ENCODE measurements at places on chromosomes 7 and 10.
A peak's percentile ranks its signal among the peaks of the same experiment; 100 is the strongest.

GRCh38 chr10:18473424-18474117 is 177.8 kb downstream of the NSUN6 start:
- no peak for DNase-seq

- DNase-seq: peak; percentile 67
Measured at GRCh38 chr10:27490807-27491206, 13.3 kb upstream of the RAB18 start.

- no peak for DNase-seq
Measured at GRCh38 chr7:77416621-77417371, 647 bp upstream of the GSAP start.

GRCh38 chr7:132295175-132295574 is 281.1 kb downstream of the PLXNA4 start:
- peak; percentile 60 for DNase-seq

DNA sequence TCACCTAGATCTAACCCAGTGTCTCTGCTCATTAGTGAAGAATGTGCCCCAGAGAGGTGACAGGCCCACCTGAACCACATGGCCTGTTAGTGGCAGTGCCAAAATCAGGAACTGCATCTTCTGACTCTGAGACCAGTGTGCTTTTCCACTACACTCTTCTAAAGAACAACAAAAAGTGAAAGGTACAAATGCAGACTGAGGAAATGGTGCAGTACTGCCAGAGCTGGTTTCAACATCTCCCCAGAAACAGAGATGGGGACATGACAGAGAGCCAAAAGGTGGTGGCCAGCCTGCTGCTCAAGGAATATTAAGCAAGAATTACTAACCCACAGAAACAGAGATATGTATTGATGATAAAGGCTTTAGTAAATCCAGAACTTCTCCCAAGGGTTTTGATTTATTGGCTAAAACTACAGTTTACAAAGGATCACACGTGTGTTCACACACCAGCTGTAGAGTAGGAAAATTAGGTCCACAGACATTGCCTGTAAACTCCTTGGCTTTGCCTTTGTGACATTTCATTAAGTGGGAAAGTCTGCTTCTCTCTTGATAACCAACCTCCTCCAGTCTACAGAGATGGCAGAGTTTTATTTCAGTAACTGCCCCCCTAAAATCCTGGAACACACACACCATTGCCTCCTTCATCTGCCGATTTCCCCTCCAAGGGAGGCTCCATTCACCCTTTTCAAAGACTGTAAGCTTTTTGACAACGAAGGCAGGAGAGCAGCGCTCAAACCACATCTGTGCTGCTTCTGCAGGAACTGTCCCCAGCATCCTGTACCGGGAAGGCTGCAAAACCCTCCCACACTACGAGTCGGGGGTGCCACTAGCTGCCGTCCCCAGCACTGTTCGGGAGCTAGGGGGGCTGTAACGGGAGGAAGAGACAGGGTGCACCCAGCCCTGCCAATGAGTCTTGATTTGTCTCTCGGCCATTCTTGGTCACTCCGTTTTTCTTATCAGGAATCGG is 29.8 kb downstream of the GSDME start:
- no peak for DNase-seq

DNA sequence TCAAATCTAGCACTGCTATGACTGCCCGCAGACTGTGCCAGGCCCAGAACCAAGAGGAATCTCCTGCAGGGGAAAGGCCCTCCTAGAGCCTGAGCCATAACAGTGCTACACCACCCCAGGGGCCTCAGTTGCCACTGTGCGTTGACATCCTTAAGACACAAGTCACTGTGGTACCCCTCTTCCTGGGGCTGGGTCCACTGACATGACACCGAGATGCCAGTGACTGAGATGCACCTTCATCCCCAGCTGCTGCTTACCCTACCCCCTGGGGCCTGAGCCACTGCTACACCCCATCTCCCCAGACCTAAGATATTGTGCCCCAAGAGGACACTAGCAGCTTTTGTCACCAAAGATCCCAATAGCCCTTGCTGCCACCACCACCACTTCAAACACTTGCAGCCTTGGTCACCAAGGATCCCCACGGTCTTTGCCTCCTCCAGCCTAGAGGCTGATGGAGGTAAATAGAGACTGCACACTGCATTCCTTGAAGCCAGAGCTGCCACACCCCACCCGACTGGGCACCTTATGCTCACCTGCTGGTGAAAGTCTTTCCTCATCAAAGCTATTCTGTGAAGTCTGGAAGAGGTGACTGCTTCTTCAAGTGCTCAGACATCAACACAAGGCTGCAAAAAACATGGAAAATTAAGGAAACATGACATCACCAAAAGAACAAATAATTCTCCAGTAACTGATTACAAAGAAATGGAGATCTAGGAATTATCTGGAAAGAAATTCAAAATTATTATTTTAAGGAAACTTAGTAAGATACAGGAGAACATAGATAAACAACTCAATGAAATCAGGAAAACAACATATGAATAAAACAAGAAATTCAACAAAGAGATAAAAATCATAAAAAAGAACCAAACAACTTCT is 40.4 kb upstream of the SHH start:
- DNase-seq: no peak

- peak; percentile 90 for DNase-seq
Measured at GRCh38 chr7:130891254-130892094, 157.5 kb upstream of the KLF14 start.

DNA sequence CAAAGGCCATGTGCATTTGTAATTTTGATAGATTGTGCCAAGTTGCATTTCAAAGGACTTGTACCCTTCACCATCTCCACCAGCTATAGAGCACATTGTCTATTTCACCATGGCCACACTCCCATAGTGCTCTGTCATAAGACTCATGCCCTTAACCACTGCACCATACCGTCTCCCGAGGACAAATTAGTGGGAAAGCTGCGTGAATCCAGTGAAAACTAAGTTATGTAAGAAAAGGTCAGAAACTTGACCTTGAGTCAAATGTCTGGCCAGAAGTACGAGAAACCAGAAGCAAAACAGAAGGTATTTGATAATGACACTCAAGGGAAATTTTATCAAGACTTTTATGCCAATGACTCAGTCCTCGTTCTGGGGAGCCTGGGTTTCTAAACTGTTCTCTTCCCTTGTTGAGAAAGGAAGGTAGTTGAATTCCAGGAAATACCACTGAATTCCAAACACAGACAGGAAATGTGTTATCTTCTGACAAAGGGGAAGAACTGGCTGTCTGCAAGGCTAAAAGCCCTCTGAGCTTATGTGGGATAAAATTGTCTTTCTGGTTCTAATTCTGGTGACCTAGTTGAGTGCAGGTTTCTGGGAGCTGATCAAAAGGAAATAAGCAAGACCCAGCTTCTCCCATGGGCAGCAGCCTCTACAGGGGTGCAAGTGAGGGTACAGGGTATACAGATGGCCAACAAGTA is 49.7 kb downstream of the CDK1 start:
- DNase-seq: peak; percentile 45

- DNase-seq: peak; percentile 72
Measured at GRCh38 chr7:156768698-156769472, 124.1 kb downstream of the LMBR1 start.

DNA sequence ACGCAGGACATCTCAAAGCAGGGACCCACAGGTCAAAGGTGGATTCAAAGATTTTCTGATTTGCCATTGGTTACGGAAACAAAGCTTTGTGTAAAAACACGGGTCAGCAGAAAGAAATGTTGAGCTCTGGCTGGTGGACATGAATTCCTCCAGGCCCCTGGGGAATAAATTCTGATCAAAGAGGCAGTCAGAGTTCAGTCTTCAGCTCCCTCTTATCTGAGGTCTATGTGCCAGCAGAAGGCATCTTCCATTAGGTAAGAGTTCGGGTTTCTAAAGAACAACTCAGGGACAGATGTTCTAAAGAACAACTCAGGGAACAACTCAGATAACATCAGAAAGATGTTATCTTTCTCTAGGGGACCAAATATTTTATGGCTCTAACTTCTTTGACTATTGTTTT is 64.9 kb upstream of the PALS2 start:
- DNase-seq: no peak

GRCh38 chr10:84987039-84987438 is 658.6 kb downstream of the CCSER2 start:
- no peak for DNase-seq

DNA sequence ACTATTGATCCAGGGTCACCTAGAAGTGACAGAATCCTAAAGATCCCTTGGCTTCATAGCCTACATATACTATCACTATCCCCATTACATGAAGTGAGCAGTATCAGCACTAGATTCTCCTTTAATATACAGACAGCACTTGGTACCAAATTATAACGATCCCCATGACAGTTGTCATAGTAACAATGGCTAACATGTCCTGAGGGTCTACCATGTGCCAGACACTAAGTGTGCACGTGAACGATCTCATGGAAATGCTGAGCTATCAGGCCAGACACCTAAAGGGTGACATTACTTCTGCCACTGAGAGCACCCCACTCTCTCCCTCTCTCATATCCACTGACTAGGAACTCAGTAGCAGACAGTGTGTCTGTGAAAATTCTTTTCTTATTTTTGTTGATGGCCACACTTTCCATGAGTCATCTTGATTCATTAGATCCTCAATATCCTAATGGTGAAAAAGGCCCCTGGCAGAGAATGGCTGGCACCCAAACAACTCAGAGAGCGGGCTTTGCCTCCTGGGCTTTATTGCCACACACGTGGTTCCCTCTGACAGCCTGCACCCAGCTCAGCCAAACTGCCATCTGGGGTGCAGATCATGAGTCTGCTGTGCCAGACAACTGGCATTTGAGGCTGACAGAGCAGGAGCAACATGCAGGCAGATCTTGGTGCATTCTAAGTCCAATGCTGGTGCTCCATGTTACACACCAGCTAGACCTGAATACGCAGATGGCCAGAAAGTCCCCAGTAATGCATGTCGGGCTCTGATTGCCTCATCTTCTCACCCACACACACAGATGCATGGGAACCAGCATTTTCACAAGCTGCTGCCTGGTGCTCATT is 176.3 kb downstream of the DGKI start:
- DNase-seq: peak; percentile 93

- peak; percentile 26 for DNase-seq
Measured at GRCh38 chr7:104045183-104045582, 55.7 kb upstream of the RELN start.

DNA sequence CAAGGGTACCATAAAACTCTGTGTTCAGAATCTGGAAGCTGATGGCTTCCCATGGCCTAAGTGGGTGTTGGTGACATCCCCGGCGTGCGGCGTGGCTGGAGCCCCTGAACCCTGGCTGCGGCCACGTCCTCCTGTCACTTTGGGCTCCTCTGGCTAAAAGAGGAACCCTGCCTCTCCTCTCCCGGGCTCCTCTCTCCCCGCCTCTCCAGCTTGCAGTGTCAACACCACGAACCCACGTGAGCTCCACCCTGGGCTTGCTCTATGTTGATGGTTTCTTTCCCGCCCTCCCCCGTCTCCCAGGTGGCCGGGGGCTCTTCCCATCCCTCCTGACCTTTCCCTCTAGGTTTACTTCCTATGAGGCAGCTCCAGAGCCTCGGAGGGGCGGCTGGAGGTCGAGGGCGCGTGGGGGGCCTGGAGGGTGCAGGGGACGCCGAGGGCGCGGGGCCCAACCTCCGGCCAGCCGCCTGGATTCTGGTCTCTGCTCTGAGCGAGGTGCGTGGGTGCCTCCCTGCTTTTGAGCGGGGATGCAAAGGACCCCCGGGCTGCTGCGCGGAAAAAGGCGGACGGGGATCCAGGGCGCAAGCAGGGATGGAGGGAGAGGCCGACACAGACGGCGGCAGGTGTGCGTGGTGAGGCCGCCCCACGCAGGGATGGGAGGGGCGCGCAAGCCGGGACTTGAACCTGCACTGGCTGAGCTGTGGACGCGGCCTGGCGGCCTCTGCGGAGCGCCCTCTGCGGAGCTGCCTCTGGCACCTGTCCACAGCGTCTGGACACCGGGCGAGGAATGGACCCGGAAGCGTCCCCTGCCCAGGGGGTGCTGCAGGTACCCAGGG is 115.5 kb upstream of the DIP2C start:
- no peak for DNase-seq

- no peak for DNase-seq
Measured at GRCh38 chr10:58212622-58213021, 55.1 kb downstream of the IPMK start.

Data from epithelial cell of esophagus (primary cell).